ENCODE measurements at places on chromosomes 16 and 17.
A peak's percentile ranks its signal among the peaks of the same experiment; 100 is the strongest.

DNA sequence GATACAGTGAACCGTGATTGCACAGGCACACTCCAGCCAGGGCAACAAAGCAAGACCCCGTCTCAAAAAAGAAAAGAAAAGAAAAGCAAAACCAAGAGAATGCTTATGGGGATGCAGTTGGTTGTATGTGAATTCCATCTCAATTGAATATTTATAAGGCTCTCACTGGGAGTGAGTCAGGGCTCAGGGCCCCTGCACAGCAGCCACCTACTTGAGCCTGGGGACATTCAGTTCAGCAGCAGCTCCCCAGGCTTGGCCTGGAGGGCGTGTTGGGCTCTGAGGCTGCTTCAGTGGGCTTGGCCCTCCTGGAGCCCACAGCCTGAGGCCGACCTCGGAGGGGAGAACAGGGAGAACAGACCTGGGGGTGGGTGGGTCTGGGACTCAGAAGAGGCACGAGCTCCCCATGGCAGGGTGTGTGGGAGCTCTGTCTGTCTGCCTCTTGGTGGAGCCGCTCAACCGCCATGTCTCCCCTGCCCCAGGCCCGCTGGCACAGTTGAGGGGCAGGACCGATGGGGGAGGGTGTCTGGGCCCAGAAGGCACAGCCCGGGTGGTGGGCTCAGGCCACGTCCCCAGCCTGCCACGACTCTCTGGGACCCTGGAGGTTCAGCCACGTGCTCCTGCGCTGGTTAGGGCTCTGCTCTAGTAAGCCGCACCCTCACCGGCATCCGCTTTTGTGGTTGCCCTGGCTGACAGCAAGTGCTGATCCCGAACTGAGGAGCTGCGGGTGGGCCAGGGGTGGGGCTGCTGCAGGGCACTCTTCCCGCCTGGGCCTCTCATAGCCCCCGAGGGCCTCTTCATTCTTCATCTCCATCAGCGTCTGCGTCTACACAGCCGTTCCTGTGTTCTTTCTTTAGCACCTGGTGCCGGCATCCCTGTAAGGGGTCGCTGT is 24.8 kb downstream of the ZFPM1 start:
- DNase-seq = peak; percentile 37

GRCh38 chr17:48187872-48188608 is 80.5 kb downstream of the SNX11 start:
- DNase-seq = no peak

DNA sequence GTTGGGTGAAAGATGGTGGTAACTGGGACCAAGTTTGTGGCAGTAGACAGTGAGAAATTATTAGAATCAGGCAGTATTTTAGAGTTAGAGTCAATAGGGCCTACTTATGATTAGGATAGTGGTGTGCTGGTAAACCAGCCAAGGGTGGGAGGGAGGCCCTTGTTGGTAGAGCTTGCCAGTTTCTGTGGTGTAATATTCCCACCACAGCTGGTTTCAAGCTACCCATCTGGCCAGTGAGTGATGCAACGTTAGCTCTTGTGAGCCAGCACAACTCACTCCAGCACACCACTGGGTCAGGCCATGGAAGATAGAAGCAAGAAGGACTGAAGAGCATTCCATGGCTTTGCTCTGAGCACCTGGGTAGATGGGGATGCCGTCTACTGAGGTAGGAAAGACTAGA is 34.9 kb downstream of the GNAO1 start:
- no peak for DNase-seq

DNA sequence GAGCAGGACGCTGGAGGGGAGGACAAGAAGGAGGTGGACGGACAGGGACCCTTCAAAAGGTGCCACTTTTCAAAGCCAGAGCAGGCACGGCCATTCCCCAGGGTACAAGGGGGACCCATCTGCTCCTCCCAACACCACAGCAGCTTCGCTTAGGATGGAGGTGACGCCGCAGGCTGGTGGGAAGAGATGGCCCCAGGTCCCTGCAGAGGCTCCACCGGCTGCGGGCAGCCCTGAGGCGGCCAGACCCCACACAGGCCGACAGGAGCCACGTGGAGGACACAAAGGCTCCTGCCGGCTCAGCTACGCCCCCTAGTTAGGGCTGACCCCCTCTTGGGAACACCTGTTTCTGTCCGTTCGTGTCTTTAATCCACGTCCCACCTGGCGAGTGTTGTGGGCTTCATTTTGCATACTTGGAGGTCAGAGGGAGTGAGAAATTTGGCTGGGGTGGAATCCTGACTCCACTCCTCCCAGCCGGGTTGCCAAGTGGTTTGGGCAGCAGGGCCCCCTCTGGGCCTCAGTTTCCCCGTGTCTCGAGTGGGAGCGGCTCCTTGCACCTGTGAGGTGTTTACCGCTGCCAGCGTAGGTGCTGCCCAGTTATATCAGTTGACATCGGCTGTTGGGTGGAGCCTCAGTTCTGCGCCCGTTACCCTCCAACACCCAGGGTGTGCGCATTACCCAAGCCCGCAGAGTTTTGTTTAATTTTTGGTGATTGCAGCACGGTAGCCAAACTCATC is 5.8 kb upstream of the FN3KRP start:
- no peak for DNase-seq

DNA sequence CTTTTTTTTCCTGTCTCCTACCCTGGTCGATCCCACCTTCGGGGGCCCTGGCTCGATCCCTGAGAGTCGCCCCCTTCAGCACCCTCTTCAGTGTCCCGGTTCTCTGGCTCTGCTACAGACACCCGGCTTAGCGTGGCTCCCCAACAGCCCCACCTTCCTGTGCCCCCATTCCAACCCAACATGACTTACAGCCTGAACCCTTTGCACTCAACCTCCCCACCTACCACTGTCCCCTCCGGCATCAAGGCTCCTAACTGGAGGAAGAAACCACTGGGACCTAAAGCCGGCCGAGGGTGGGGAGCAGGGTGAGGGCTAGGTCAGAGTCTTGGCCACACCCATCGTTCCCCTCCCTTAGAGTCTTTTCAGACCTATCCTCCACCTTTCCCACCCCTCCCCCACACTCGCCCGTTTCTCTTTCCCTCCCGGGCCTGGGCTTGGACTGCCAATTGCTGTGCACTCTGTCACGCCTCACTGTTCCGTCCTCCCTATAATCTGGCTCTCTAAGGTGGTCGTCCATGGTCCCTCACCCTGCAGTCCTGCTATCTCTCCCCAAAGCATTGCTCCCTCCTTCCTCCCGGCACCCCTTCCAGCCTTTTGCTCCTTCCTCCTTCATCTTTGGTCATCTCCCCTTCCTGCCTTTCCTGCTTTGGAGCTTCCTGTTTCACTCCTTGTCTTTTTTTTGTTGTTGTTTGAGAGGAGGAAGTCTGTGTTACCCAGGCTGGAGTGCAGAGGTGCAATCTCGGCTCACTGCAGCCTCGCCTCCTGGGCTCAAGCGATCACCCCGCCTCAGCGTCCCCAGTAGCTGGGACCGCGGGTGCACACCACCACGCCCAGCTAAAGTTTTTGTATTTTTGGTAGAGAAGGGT is 890 bp upstream of the CLDN7 start:
- DNase-seq = no peak

- no peak for DNase-seq
Measured at GRCh38 chr16:22879466-22879865, 65.5 kb downstream of the HS3ST2 start.

DNA sequence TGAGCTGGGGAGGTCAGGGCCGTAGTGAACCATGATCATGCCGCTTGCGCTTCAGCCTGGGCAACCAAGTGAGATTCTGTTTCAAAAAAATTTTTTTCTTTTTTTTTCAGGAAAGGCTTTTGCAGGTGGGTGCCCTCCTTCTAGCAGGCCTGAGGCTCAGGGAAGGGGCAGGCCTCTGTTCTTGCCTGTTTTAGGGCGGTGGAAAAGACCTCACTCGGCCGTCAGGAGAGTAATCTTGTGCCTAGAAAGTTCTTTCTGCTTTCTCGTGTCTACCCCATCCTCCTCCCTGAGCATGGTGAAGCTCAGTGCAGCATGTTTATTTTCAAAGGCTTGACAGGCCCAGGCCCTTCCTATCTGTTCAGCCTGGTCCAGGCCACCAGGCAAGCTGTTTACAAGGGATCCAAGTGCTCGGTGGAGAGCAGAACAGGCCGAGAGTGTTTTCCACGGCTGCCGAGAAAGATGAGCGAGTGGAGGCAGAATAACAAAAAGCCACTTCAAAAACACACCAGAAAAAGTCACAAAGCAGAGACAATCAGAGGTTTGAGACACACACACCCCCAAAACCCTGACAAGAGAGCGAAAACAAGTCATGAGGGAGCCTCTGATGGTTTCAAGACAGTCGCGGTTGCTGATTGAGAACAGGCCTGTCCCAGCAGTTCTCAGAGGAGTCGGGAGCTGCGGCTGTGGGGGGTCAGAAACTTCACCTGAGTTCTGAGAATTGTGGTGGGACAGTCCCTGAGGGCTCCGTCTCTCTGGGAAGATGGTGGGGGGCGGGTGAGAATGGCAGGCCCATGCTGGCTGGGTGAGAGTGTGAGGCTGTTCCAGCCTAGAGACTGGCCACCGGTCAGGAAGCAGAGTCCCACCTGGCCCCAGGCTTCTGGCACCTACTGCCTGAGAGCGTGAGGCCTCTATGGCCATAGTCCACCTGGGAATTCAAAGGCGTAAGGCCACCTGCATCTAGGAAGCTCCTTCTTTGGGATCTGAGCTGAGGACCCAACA is 37.5 kb upstream of the CCR7 start:
- DNase-seq = peak; percentile 68

DNA sequence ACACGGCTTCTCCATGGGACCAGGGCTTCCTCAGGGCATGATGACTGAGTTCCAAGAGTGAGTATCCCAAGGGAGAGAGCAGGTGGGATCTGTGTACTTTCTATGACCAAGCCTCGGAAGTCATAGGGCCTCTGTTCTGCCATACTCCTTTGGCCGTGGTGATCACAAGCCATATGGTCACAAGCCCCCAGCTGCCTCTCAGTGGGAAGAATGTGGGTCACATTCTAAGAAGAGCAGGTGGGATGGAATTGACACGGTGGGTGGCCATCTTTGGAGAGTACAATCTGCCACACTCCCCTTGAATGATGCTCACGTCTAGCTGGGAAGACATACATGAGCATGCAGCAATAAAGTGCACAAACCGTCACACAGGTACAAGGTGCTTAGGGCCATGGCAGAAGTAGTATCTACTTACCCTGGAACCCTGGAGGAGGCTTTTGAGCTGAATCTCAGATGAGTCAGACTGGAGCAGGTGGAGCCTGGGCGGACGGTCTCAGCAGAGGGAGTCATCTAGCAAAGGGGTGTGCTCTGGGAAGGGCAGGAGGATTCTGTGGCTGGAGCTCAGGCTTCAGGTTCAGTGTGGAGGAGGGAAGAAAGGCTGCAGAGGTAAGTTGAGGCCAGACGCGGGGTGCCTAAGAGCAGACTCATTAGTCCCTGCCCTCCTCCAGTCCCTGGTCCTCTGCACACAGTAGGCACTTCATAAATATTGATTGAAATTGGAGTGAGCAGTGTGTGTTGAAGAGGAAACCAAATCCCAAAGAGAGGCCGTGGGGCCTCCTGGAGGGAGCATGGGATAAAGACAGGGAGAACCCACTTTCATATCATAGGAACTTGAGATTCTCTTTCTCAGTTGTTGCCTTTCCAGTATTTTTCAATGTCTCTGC is 26.6 kb downstream of the GOSR2 start:
- DNase-seq = no peak

- peak; percentile 24 for DNase-seq
Measured at GRCh38 chr16:89565506-89566372, 5.3 kb downstream of the RPL13 start.

DNA sequence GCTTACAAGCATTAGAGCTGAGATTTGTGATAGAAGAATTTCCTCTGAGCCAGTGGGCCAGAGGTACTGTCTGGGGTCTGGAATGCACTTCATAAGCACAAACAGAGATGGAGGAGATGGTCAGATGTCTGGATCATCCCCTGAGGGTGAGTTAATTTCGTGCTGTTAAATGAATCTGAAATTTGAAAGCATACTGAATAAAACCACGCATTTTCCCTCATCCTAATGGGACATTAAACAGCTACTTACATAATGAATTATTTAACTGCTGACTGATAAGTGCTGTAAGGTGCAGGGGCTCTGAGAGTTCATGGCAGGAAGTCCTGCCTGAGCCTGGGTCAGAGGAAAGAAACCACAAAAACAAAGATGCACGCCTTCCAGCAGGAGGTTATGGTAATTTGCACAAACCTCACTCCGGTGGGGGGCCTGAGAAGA is 136.3 kb upstream of the XYLT1 start:
- DNase-seq = no peak

DNA sequence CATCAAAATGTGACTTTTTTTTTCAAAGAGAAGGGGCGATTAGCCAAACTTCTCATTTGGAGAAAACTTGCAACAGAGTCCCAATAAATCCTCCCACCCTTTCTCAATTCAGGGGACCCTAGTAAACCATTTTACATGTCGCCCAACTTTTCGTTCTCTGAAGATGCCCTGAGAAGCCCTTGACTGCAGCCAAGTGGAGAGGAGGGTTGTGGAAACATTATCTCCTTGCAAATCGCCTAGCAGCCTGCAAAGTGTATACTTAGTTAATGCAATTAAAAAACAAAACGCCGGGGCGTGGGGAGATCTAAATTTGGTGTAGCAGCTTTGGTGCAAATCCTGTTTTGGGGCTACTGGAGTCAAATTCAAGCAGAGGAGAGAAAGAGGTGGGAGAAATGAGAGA is 1.2 kb upstream of the SHISA9 start:
- no peak for DNase-seq

GRCh38 chr16:25052151-25052511 is 37.0 kb upstream of the ARHGAP17 start:
- DNase-seq = no peak

GRCh38 chr17:27206447-27206846 is 87.5 kb upstream of the WSB1 start:
- DNase-seq = no peak

GRCh38 chr16:82995924-82996441 is 369.2 kb downstream of the CDH13 start:
- no peak for DNase-seq

DNA sequence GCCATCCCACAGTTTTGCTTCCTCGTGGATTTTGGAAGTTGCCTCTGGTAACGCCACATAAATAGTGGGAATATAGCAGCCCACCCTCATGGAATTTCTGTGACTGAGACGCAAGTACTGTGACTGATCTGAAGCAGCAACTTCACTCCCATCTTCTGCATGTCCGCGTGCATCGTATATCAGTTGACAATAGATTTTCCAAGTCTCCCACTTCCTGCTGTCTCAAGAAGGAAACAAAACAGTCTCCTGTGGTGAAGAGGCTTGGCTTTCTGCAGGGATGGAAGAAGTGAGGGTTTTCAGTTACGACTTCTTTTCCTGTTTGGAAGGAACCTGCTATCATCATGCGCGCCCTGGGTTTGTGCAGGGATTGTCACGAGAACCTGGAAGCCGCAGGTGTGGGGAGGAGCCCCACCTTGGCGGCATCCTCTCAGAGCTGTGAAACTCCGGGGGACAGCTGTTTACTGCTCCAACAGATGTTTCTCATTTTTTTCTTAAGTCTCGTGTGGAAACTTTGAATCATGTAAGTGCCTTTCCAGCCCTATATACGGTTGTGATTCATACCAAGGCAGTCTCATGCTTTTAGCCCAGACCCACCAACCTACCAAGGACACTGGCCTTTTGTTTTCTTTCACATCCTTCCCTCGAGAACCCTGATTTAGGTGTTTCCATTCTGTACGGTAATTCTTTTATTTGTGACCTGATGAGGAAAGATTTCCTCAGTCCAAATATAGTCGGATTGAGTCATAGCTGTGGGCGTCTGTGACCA is 57.5 kb downstream of the WIPI1 start:
- no peak for DNase-seq

GRCh38 chr17:38996660-38997337 is 29.6 kb upstream of the FBXO47 start:
- DNase-seq = no peak

- no peak for DNase-seq
Measured at GRCh38 chr17:74240618-74241205, 27.3 kb downstream of the TTYH2 start.

All from effector CD4-positive, alpha-beta T cell (primary cell).